ENCODE measurements at places on chromosomes 5 and 9.

GRCh38 chr5:123186771-123187170, 97.7 kb downstream of the PRDM6 start:
- no peak for DNase-seq

DNA sequence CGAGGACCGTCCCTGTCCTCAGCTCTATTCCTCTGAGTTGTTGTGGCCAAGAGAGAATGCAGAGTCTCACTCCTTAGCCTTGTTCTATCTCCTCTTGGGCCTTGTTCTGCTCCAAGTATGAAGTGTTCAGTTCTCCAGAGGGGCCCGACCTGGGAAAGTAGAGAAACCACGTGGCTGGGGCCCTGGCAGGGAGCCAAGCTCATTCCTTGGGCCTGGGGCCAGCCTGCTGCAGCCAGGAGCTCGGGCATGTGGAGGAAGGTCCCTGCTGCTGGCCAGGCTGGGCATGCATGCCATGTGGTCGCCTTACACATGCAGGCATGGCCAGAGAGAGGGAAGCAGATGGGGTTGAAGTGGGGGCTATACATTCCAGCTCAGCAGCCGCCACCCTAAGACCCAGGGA, 60.7 kb downstream of the COL27A1 start:
- DNase-seq: peak; percentile 45

GRCh38 chr5:91074615-91075014, 308.5 kb downstream of the ARRDC3 start:
- DNase-seq: peak; percentile 89

GRCh38 chr5:156647034-156647451, 203.1 kb upstream of the PPP1R2B start:
- DNase-seq: peak; percentile 38

DNA sequence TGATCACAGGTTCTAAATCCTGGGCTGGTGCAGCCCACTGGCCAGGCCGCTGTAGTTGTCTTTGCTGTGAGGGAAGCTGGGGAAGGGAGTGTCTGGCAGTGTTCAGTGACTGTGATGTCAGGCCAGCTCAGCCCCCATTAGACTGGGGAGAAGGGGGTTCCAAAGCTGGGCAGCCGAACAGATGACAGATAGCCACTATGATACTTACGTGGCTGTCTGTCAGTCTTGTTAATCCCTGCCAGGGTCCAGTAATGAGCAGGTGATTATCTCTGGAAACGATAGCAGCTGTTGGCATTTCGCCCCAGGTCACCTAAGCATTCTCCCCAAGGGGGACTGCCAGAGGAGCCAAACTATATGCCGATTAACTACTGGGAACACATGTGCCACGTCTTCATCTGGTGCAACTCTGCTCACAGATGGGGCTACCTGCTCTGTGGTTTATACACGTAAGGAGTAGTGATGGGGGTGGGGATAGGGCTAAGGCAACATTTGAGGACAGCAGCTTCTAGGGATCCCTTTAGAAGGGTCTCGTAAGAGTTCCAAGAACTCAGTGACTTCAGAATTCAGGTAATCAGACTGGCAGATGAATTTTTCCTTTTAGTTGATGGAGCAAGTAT, 396.3 kb downstream of the KDM4C start:
- no peak for DNase-seq

- peak; percentile 20 for DNase-seq
Measured at GRCh38 chr5:82793808-82794419, 283.3 kb downstream of the TMEM167A start.

All from IMR-90 (cell line).